ENCODE measurements at places on chromosomes 5 and 9.

GRCh38 chr9:129063061-129063460 is 17.9 kb upstream of the DOLPP1 start:
- DNase-seq: no peak

- DNase-seq: no peak
Measured at GRCh38 chr5:133384120-133384855, 228.1 kb downstream of the FSTL4 start.

DNA sequence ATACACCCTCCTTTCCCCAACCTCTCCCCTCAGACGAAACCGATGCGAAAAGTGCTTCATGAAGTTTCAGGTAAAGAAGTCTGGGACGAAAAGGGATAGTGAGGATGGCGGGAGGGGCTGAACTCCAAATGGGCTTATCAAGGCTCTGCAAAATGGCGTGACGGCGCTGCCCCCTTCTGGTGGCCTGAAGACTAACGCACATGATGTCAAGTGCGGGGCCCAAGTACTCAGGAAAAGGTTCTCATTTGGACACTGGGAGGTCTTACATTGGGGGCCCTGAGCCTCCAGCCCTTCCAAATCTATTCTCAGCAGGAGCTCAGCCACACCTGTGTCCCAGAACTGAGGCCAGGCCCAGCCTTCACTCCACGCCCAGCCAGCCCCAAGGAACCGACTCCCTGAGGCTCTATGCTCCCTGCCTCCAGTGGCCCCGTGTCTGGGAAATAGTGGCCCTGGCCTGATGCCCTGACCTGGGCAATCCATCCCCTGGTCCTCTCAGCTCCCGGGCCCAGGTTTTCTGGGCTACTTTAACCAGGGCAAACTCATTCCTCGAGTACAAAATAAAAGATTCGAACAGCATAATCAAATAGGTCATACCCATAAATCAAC is 119.9 kb downstream of the KCNIP1 start:
- peak; percentile 74 for DNase-seq

DNA sequence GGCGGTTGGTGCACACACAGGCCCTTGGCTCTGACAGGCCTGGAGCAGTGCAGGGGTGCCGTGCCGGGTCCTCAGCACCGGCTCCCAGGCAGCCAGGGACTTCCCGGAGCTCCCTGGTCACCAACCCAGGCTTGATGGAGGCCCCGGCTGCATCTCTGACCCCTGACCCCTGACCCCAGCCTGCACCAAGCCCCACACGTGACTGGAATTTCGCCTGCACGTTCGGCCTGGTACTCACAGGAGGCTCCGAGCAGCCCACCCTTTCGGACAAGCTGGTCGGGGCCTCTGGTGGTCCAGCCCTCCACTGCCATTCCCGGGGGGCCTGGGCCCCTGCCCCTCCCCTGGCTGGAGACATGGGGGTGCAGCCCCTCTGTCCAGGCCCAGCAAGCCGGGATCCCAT is 25.4 kb upstream of the UBAC1 start:
- DNase-seq: no peak

DNA sequence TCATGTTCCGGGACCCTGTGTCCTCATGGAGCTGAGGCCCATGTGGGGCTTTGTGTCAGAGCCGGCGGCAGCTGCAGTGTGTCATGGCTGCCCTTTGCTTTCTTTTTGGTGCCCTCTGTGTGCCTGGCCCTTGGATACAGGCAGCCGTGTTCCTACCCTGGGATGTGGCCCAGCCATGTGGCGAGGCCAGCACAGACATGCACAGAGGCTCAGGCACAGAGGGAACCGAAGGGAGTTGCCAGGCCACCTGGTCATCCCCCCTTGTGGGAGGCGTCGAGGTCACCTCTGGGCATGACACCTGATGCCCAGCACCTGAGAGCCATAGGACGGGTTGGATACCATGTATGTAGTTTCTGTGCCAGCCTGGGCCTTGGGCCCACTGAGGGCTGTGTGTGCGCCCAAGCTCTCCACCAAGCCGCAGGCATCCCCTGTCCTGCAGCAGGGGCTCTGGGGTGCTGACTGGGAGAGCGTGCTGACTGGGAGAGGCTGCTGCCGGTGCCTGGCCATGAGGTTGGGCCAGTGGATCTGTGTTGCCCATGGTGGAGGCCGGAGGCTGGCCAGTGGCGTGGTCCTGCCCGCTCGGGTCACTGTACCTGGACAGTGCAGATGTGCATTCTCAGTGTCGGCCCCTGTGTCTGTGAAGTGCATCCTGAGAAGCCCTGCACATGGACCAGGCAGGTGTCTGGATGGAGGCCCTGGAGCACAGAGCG is 4.8 kb downstream of the NKD2 start:
- no peak for DNase-seq

DNA sequence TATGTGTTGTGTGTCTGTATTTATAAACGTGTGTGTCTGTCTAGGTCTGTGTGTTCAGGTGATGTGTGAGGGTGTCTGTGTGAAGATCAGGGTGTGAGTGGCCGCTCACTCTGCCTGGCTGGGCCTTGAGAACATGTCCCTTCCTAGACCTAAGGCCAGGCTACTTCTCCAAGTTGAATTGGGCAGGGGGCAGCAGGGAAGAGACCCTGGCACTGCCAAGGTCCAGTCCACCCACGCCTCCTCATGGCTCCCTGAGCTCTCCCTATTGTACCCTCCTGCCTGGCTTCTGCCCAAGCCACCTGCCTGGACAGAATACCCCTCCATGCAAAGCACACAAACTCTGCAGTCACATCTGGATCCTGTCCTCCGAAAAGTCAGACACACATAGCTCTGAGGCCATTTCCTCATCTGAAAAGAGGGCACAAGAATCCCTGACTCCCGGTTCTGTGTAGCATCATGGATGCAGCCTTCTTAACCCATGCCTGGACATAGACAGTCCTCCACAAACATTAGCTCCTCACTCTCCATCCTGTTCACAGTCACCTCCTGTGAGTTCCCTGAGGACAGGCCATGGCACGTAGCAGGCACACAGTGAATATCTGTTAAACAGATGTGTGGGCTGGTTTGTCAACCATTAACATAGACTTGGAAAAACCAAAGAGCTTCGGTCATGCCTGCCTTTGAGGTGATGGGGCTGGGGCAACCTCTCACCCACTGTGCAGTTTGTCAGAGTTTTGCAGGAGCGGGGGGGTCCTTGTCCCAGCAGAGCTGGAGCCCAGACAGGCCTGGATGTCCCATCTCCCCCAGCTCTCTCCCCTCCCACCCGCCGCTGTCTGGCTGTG is 167.8 kb upstream of the MVB12B start:
- no peak for DNase-seq

DNA sequence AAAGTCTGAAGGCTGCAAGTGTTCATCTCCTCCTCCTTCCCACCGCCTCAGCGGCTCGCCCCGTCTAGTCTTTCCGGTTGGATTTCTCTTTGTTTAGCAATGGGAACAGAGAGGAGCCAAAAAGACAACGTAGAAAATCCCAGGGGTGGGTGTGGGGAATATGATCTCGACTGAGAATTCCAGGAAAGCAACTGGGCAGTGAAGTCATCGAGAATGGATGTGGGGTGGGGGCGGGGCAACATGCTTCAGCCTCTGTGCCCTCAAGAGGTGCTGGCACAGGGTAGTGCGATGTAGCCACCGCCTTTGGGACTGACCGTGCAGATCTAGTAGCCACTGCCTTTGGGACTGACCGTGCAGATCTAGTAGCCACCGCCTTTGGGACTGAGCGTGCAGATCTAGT is 12.9 kb downstream of the MSX2 start:
- DNase-seq: peak; percentile 54

DNA sequence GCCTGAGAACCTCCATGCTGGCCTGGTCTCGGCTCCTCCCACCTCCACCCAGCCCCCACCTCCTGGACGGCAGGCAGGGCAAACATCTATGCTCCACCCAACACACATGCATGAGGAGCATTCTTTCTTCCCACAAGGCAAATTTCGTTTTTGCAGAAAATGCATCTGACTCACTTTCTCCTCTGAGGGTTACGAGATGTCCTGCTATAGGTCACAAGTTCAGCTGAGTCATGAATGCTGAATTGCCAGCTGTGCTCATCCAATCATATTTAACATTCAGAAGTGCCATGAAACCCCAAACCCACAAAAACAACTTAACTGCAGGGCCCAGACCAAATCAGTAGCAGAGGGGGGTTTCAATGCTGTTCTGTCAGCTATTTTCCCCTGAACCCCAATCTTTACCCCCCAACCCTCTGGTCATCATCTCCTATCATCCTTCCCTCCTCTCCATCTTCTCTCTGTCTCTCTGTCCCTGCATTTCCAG is 39.0 kb upstream of the OSMR start:
- DNase-seq: peak; percentile 10

- DNase-seq: no peak
Measured at GRCh38 chr9:25709941-25710340, 31.7 kb upstream of the TUSC1 start.

- no peak for DNase-seq
Measured at GRCh38 chr9:107624234-107624948, 134.8 kb upstream of the KLF4 start.

GRCh38 chr9:73470766-73471165 is 319.1 kb downstream of the ANXA1 start:
- peak; percentile 56 for DNase-seq

DNA sequence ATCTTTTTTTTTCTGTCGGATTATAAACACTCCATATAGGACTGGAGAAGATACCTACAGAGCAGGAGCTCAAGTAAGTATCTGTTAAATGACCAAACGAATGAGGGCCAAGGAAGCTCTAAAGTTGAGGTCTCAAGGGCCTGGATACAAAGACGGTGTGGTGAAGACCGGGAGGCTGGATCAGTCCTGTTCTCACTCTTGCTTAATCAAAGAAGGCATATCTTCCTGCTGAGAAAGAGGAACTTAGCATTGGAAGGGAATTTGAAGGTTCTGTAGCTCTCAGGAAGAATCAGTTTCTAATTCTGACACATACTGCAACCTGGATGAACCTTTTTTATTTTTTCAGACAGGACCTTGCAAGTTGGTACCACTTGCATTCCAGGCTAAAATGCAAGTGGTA is 28.3 kb upstream of the PAX5 start:
- no peak for DNase-seq

DNA sequence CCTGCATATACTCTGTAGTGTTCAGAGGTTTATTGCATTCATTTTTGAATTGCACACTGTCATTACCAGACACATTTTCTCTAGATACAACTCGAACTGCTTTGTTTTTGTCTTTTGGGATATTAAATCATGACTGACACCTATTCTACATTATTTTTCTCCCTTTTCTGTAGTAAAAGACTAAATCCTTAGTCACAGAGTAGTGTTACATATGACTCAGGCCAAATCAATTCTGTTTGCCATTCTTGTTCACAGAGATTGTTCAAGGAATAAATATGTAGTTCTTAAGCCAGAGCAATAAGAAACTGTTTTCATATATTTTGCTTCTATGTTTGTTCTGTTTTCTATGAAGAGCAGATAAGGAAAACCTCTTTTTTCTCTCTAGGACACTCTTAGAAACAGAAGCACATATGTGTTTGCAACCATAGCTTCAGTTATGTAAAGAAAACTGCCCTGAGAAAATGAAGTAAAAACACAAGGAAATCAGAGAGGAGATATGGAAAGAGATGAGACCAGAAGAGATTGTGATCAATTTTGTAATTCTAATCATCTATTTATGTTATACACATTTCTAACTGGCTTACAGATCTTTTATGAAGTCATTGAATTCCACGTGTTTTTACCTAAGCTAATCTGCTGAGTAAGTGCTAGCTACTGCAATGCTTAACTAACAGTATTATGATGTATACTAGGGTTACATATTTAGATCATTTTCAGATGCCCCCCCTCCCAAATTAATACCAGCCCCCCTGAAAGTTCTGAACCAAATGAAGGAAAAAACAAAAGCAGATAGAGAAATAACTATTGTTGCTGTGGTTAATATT is 1995.6 kb upstream of the CDH6 start:
- no peak for DNase-seq

DNA sequence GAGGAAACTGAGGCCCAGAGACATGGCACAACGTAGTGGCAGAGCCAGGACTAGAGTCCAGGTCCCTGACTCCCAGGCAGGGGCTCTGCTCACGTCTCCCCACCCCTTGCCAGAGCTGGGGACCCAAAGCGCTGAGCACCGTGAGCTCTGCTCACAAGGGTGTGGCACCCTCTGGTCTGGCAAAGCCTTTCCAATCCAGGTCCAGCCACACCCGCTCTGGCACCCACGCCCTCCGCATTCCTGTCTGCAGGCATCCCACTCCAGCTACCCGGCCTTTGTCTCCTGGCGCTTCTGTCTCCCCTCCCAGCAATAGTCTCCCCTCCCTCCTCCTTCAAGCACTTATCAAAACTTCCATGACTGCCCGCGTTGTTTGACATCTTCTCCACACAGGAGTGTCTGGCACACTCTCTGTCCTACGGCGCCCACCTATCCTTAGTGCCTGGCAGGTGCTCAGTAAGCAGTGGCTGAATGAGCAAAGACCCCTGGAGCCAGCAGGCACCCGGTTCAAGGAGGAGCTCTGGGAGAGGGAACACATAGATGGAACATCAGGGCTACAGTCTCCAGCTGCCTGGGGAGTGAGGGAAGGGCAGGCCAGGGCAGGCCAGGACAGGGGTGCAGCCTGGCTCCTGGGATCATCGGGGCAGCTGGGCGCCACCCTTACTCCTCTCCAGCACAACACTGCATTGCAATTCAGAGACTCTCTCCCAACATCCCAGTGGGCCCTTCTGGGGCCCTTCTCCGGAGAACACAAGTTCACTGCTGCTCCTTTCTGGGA is 12.0 kb downstream of the HIGD2A start:
- peak; percentile 48 for DNase-seq

DNA sequence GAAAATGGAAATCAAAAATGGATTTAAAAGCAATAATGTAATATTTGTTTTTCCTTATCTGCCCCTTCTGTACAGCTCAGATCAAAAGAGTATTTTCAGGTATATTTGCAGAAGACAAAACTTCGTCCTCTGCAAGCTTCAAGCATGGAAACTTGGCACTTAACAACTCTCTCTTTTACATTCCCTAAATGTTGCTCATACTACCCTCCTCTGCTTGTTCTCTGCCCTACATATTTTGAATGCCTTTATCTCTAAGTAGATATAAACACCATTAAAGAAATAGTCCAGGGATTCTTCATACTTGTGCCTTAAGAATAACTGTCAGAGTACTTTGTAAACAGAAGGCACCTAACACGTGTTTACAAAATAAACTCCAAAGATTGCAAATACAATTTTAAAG is 19.2 kb upstream of the SMC2 start:
- no peak for DNase-seq

DNA sequence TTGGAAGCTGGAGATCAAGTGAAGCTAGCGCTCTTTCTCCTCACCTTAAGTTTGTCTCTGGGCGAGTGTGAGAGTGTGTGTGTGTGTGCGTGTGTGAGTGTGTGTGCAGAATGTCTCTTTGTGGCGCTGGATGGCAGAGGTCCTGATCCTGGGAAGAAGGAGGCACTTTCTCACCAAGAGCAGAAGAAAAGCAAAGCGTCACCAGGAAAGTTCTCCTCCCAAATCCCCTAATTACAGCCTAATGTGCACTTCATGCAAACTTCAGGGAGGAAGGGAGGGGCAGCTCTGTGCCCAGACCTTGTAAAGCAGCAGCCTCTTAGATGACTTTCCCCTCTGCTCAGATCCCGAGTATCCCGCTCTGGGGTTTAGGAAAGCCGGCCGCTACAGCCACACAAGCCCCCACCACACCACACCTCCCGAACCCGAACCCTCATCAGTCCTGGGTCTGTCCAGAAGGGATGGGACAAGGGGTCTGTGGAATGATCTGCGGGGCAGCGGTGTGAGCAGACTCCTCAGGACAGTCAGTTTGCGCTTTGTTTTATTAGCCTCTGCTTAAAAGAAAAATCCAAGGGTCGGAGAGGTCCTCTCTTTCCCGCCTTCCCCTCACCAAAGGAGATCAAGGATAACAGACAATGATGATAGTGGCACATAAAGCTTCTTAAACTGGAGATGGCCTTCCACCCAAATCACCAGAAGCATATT is at the start of gene HAPLN1:
TSS of gene HAPLN1 (minus strand) at position 20 of the 702 bp plus-strand sequence. CDS start 47,332 bp downstream, outside the sequence.
- DNase-seq: peak; percentile 87

- no peak for DNase-seq
Measured at GRCh38 chr5:175889910-175890684, 18.7 kb downstream of the CPLX2 start.

- DNase-seq: no peak
Measured at GRCh38 chr9:115978091-115978490, 175.5 kb upstream of the PAPPA start.

Data from ELF-1 (cell line).